LHCN-M2 (cell line): ENCODE measurements at places on chromosomes 5 and 9. TPM values are rescaled to one million over a fixed set of nuclear protein-coding genes. Genes with fewer than 3 reads are reported as not detected.

Gene TRPM3
- 3.4 and 7.8 TPM in 2 replicates for total RNA-seq

Gene CACNA1B
- total RNA-seq = not detected in 2 replicates

Gene FOXD4
- 0.06 and 0.52 TPM in 2 replicates for total RNA-seq

- DNase-seq = peak; percentile 11
Observed at GRCh38 chr5:137072361-137073115, 426.6 kb downstream of the SPOCK1 start.

GRCh38 chr5:75108515-75108914 lies 56.2 kb upstream of the GCNT4 start:
- no peak for DNase-seq

DNA sequence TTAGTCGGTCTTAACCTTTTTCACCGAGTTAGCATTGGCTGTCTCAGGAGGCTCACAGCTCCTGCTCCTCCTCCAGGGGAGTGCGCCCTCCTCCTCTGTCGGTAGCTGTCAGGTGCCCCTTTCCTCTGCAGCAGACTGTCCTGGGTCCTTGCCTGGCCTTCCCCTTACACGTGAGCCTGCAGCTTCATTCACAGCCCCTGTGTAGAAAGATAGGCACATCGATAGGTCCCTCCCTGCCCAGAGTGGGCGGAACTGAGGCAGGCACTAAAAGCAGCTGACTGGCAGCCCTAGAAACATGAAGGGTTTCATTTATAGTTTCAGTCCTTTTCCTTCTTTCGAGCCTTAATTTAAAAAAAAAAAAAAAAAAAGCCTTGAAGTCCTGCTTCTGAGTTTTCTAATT lies 17.2 kb downstream of the TENT4A start:
- DNase-seq = no peak

DNA sequence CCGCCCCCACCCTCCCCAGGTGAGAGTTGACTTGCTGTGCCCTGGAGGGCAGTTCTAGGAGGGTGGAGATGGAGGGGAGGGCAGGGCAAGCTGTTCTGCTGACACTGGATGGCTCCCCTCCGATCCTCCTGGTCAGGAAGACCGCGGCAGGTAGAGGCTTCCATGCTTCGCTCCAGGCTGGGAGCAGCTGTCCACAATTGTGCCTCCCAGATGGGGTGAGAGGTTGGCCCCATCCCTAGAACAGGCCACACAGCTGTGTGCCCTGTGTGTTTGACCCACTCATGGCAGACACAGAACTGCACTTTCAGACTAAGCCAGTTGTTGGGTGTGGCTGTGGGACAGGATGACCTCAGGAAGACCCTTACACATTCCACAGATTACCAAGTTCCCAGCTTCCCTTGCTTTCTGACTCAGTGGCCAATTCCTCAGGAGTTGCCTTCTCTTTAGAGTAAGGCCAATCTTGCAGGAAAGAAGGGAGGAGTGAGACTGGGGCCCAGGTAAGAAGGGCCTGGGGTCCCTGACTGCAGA lies 72.1 kb upstream of the HSPA9 start:
- peak; percentile 59 for DNase-seq

DNA sequence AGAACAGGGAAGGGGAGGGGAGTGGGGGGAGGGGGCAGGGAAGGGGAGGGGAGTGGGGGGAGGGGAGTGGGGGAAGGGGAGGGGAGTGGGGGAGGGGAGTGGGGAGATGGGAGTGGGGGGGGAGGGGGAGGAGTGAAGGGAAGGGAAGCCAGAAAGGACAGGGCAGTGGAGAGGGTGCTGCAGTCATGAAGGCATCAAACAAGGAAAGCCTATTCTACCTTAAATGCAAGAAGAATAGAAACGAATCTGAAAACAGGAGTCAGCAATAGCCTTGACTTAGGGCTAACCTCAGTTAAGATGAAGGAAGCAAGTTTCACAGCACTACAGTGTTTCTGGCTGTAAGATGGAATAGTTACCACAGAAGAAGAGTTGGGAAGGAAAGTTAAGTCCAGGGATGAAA lies 59.5 kb downstream of the CAMSAP1 start:
- DNase-seq = no peak

- DNase-seq = no peak
Observed at GRCh38 chr9:126916909-126917308, 2.3 kb downstream of the RALGPS1 start.

DNA sequence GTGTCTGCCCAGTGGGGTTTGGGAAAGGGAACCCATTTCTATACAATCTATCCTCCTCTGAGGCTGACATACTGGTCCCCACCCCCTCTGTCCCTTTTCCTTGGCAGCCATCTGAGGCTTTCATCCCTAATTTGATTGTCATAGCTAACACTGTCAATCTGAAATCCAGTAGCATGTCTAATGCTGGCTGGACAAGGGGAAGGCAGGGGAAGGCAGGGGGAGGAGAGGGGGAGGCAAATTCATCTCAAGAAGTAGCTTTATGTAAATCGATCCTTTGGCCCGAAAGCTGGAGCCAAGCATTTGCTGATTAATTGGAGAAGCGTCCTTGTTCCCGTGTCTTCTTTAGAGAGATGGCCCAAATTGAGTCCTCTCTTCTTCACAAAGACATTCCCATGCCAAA lies 314.1 kb upstream of the PANK3 start:
- no peak for DNase-seq
